ENCODE measurements at places on chromosomes 4 and X. TPM values are rescaled to one million over a fixed set of nuclear protein-coding genes. Genes with fewer than 3 reads are reported as not detected.

Gene ARHGAP6
- 5.3 TPM for total RNA-seq

Gene GPR173
- total RNA-seq: 29.0 TPM

Gene MAOB
- total RNA-seq: 0.57 TPM

Gene SSX1
- total RNA-seq: not detected

DNA sequence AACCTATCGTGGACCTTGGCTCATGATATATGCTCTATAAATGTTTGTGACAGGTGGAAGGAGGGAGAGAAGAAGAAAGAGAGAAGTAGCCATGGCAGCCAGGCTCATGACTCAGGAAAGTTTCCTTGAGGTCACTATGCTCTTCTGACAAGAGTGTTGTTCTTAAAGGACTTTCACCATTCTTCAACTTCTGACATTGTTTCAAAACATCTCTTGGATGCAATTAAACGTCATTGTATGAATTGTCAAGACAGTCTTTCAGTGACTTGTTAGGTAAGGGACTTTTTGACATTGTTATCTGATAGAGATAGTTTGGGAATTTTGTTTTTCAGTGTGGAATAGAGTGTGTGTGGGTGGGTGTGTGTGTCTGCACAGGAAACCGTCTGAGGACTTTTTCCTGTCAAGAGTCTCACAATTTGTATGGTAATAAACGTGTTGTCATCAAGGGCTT is 617.0 kb downstream of the MID1IP1 start:
- DNase-seq: no peak

- DNase-seq: no peak
These were observed 487.9 kb downstream of the C4orf33 start for GRCh38 chr4:129583868-129584267.

GRCh38 chrX:149819371-149819770 is 37.6 kb downstream of the MAGEA9 start:
- DNase-seq: no peak

GRCh38 chr4:121192013-121192412 is 27.9 kb upstream of the TNIP3 start:
- DNase-seq: no peak

All from mesothelial cell of epicardium (in vitro differentiated cells).